ENCODE measurements at places on chromosomes 5 and 9.

- DNase-seq, result no peak
These were observed 1.3 kb upstream of the SLC44A1 start for GRCh38 chr9:105243015-105243686.

GRCh38 chr5:146005723-146006122 lies 69.3 kb downstream of the SH3RF2 start:
- DNase-seq, result no peak

- DNase-seq, result no peak
These were observed 193.5 kb upstream of the FTMT start for GRCh38 chr5:121658221-121658620.

DNA sequence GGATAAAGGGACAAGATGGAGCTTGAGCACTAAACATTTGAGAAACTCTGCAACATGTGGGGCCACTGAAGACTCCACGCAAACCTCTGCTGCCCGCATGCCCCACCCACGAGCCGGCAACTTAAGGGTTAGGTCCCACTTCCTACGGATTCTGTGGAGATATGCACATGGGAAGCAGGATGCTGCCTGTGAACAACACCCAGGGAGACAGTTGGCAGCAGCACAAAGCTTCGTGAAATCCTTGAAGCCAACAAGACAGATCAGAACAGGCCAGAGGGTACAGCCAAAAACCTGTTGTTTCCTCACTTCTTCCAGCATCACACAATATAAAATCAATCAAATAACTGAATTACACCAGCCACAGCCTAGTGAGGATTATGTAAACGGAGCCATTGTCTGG lies 270.4 kb downstream of the ENC1 start:
- DNase-seq, result no peak

GRCh38 chr5:57538341-57538955 lies 55.8 kb upstream of the ACTBL2 start:
- DNase-seq, result no peak

GRCh38 chr9:125464591-125465385 lies 203.2 kb downstream of the GAPVD1 start:
- DNase-seq, result no peak

DNA sequence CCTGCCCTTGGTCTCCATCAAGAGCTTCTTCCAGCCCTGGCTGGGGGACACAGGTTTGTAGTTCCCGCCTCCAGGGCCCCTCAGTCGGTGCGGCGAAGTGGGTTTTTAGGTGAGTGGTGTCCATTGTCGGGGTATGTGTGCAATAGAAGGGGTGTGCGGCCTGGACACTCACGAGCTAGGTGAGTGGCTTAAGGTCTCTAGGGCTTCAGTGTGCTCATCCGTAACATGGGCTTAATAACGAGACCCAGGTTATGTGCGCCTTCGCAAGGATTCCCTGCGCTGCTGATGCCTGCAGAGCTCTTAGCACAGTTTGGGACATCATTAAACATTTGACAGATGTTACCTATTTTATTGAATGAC lies 656 bp downstream of the CEP78 start:
- DNase-seq, result peak; percentile 52

- DNase-seq, result no peak
These were observed 17.0 kb downstream of the PRRT1B start for GRCh38 chr9:131562032-131562959.

DNA sequence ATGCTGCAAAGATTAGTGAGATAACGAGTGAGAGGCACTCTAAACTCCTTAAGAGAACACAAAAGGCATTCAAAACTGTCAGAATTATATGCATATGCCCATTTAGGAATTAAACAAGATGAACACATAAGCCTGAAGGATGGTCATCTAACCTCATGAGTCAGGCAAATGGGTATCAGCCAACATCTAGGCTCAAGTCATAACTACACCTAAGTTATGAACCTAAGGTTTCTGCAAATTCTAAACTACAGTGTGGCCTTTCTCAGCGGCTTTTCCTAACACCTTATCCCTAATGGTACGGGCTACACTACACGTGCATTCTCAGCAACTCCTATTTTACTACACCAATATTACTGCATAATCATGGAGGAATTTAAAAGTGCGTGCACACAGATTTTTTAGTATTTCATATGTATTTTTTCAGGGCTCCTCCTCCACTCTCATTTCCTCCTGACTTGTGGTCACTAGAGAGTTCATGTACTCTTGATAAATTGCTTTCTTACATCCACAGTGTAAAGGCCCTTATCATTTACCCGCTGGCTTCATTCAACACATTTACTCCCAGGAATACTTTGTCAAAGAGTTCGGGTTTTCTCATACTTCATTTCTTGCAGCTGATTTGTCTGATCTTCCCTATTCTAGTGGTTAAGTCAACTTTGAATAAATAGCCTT lies 316.5 kb downstream of the BNC2 start:
- no peak for DNase-seq

DNA sequence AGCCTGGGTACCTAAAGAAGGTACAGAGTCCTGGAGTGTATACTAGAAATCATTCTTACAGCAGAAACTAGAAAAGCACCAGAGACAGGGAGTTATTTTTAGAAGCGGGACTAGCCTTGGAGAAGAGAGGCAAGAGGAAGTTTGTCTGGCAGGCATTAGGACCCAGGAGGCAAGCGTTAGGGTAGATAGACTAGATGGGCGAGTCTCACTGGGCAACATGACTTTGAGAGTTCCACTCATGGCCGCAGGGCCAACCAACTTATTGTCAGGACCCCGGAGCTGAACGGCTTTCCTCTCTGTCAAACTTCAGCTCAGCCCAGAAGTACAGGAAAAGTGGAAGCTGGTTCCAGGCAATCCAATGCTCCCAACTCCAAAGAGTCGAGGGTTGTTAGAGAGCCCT lies 34.1 kb upstream of the NPR3 start:
- DNase-seq, result no peak

DNA sequence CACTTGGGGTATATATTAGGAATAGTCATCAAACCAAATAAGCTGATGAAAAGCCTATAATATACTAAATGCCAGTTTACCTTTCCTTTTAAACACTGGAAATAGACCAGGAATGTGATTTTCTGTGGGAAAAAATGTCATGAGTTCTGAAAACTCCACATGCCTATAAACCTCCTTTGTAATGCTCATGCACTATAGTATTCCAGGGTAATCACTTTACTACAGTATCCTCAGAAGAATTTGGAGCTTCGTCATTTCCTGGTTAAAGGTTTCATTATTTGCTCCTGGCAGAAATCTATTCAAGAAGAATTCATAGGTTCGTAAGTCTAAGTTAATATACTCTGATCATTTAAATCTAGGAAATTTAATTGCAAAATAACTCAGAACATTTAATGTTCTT lies 1076.7 kb upstream of the DMAC1 start:
- no peak for DNase-seq

DNA sequence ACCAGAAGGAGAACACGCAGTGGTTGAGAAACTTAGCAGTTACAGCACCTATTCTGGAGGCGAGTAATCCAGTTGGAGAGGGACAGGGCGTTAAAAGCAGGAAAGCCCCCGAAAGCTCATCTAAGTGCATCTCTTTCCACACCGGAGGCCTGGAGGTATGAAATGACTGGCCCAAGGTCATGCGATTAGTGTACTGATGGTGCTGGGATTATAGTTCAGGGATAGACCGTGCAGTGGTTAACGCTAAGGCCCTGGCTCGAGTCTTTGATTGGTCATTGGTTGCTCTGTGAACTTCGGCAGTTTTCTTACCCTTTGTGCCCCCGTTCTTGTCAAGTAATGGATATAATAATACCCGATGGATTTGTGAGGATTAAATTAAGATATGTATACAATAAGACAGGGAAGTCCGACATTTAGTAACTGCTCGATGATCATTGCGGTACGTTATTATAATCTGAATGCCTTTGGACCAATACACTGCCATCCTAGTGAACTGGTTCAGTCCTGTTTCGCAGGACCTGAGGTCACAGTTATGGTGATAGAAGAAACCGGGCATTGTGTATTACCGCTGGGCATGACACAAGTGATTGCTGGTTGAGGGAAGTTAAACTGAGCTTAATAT lies 960 bp downstream of the CANX start:
- peak; percentile 47 for DNase-seq

DNA sequence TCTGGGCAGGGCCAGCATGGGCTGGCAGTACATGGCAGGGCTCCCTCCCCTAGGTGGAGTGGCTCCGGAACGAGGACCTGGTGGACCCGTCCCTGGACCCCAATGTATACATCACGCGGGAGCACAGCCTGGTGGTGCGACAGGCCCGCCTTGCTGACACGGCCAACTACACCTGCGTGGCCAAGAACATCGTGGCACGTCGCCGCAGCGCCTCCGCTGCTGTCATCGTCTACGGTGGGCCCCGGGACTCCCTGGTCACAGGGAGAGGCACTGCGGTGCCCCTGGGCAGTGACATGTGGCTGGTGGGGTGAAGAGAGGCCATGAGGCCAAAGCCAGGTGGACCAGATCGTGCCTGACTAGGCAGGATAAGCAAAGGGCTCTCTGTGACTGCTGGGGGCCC lies 30.4 kb downstream of the HK3 start:
- DNase-seq, result no peak

- DNase-seq, result peak; percentile 55
These were observed 108.7 kb downstream of the RXRA start for GRCh38 chr9:134434894-134435506.

- no peak for DNase-seq
These were observed 51.9 kb downstream of the KLF4 start for GRCh38 chr9:107437716-107438115.

GRCh38 chr9:121331992-121332685 lies 37.9 kb downstream of the STOM start:
- DNase-seq, result no peak

DNA sequence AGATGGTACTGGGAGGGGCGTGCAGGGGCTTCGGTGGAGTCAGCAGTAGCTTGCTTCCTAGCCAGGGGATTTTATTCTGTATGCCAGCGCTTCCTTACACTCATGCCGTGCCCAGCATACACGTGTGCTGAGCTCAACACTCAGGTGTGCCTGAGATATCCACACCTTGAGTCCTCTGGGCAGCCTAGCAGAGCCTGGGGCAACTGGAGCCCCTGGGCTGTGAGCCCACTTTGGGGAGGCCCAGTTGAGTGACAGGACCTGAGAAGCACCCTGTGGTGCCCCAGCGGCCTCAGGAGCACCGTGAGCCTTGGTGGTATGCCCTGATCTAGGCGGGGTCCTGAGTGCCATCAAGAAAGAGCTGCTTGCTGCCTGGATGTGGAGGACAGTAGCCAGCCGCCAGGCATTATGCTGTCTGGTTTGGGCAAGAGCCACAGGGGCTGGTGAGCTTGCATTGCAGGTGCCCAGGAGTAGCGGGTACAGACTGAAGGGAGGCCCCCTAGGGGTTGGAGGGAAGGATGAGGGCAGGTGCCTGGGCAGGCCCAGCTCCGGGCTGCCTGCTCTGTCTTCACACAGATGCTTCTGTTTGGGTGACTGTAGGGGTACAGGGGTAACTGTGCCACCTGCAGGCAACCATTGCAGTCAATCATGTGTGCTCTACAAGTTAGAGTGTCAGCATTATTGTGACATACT lies 42.9 kb downstream of the BNIP1 start:
- no peak for DNase-seq

- no peak for DNase-seq
These were observed 1.2 kb upstream of the PURA start for GRCh38 chr5:140112685-140113179.

All from SW 1271 (cell line).